ENCODE measurements at places on chromosomes 16 and 17. TPM values are rescaled to one million over a fixed set of nuclear protein-coding genes. Genes with fewer than 3 reads are reported as not detected.

The PRDM7 gene
- not detected for total RNA-seq

The CHST4 gene
- not detected for total RNA-seq

The MT4 gene
- not detected for total RNA-seq

The MT1G gene
- total RNA-seq = not detected

The AGRP gene
- total RNA-seq = not detected

The MC1R gene
- total RNA-seq = 8.3 TPM

The MLX gene
- 41.1 TPM for total RNA-seq

The TBX4 gene
- total RNA-seq = not detected

The TMEM235 gene
- total RNA-seq = not detected

All from neural crest cell (in vitro differentiated cells).